ENCODE measurements at places on chromosomes 5 and 9.

GRCh38 chr5:104347119-104347708 is 784.6 kb upstream of the NUDT12 start:
- DNase-seq = peak; percentile 24

DNA sequence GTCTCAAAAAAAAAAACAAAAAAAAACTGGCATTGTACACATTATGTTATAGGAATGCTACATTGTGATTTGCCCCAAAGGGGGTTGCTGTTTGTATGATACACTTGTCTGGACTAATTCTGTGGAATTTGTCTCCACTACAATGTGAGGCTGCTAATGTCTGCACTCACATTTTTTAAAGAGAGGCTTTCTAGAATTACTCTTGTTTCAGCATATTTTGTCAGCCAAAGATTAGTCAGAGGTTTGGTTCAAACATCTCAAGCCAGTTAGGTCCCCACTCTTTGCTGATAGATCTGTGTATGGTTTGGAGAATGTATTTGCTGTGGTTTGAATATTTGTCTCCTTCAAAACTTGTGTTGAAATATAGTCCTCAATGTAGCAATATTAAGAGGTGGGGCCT is 59.3 kb upstream of the ZNF169 start:
- DNase-seq = no peak

DNA sequence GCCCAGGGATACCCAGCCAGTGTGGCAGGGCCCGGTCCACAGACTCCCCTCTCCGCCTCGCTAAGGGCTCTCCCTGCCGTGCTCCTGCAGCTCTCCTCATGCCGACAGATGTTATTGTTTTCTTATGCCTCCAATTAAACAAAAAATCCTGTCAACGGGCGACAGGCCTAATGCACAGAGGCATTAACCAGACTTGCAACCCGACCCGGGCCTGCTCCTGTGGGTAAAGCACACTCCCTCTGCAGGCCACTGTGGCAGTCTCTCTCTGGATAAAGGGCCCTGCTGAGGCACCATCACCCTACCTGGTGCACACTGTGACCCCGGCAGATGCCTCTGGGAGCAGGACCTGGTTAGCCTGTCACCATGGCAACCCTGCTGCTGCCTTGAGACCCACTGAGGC is 27.5 kb upstream of the HAND1 start:
- no peak for DNase-seq

- DNase-seq = no peak
These were observed 195.9 kb downstream of the ARHGAP26 start for GRCh38 chr5:142966121-142966420.

- DNase-seq = no peak
These were observed 27.8 kb upstream of the ARAP3 start for GRCh38 chr5:141709699-141710267.

DNA sequence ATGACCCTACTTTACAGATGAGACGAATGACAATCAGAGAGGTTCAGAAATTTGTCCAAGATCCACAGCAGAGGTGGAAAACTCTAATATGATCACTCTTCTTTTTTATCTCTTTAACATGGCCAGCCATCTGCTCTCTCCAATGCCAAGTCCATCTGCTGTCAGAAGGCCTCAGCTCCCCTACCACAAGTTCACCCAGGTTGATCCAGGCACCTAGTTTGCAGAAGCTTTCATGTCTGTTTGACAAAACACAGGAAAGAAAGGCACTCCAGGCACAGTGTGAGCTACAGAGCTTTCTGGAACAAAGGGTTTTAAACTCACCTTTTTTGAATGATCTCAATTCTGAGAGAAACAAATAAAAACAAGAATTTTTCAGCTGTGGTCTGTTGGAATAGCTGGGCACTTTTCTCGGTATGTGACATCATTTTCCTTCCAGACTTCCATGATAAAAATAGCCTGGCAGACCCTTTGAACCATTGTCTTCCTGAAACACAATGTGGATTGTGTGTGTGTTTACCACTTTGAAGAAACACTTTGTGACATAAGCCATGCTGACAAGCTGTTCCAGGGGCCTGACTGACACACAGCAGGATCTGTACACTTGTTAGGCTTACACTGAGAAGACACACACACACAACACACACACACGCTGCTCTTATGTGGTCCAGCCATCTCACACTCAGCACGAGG is 214.3 kb downstream of the AGTPBP1 start:
- DNase-seq = no peak

DNA sequence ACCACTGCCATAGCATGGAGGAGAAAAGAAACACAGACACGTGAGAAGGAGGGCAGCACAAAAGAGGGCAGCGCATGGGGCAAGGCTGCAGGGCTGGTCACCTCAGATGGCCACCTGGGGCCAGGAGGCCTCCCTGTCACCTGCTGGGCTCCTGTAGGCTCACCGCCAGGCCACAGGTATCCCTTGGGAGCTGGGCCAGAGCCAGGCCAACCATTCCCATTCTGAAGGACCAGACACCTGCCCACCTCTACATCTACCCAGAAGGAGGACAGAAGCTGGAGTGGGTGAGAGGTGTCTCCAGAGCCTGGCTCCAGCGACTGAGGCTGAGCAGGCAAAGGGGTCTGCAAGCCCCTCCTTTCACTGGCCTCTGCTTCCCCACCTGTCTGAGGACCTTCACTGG is 103.1 kb downstream of the PAX5 start:
- no peak for DNase-seq

DNA sequence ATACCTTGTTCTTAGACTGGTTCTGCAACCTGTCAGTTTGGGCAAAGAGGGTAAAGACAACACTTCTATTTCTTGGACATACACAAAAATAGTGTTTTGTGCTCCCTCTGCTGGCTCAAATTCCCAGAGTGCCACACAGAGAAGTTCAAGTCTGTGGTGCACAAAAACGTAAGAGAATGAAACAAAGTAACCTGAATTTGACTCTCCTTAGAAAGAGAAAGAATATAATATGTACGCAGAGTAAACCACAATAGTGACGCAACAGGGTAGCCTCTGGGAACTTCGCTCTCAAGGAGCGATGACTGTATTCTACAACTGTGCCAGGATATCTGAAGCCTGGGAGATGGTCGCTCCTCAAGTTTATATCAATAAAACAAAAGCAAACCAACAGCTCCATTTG is 18.5 kb downstream of the DDX31 start:
- peak; percentile 24 for DNase-seq

DNA sequence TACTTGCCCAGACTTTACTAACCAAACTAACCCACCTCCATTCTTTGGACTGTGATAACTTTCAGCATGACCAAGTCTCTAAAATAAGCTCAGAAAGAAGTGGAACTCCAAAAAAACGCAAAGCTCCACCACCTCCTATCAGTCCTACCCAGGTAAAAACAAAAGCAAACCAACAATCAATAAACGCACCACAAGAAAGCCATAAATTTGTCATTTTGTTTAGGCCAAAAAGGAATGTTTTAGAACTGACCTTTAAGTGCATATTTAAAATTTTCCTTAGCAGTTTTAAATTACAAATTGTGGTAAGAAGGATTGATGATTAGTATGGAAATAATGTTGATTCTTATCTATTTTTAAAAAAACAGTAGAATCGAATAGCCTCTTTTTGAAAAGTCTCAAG is 25.5 kb upstream of the TTC23L start:
- no peak for DNase-seq

DNA sequence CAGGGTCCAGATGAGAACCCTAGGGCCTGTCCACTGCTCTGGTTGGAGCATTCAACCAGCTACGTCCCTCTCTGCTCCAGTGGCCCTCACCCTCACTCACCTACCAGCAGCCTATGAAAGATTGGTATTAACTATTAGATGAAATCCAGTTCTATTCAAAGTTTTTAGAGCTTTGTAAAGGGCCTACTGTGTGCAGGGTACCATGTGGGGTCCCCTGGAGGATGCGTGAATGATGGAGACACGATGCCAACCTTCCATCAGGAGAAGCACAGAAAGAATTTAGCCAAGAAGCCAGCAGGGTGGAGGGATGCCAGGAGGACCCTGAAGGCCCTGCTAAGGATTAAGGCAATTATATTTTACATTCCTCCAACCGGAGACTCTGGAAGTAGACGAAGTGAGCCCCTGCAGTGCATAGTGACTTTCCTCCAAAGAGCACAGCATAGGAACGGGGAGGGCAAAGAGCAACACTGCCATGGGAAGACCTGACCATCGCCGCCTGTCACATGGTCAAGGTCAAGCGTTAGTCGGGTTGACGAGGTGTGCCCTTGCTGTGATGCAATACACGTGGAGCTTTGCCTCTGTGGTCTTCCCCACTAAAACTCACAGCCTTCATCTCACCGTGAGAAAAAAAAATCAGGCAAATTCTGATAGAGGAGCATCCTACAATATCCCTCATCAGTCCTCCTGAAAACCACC is 22.8 kb upstream of the ANKRD33B start:
- DNase-seq = no peak

DNA sequence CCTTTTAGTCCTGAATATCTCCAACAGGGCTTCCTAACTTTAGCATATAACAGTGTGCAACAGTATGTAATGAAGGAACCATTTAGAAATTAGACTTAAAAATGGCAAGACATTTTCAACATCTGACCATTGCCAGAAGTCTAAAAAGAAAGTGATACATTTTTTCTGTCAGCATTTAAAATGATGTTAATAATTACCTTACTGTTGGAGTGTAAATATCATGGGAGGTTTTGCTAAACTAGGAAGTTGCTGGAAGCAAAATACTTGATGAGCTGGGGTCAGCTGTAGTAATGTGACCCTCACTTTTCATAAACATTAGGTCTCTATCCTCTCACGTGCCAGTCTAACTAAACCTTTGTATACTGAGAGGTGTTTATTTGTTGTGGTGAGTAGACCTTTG is 68.8 kb downstream of the NTRK2 start:
- DNase-seq = no peak

DNA sequence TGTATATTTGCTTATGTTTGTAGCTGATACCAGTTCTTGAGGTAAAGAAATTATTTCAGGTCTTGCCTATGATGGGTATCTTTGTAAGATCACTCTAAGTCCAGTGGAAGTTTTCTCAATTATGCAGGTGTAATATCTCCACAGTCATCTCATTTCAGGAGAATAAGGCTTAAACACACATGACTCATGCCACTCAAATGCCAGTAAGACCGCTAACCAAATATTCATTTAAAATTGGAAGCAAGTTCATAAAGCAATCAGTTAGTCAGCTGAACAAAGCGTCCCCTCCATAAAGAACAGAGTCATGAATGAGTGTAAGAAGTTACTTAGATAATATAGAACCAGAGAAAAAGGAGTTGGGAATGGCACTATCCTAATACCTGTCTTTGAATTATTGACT is 248.7 kb downstream of the LURAP1L start:
- DNase-seq = no peak

DNA sequence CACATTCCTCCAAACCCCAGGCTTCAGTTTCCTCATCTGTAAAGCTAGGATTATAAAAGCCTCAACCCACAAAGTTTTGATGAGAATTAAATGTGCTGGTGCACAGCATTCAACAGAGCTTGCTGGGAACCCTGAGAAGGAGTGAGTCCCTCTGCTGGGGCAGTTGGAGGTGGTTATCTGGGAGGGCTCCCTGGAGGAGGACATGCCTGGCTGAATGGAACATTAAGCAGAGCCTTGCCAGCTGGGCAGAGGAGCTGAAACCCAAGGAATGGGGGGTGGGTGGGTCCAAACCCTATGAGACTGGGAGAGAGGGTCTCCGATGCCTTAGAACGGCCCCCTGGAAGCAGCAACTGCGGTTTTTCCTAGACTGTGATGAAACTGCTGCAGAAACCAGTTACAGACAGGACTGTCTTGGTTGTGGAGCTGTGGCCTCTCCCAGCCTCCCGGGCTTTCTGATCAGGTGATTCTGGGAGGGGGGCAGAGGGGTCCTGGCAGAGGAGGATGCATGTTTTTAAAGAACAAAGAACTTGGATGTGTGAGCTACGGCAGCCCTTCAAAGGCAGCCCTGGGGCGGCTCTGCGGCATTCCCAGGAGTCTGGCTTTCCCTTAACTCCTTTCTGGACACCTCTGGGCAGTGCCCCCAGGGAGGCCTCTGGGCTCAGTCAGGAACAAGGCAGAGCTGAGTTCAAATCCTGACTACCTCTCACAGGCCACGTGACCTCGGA is 20.8 kb downstream of the FIBCD1 start:
- DNase-seq = no peak

DNA sequence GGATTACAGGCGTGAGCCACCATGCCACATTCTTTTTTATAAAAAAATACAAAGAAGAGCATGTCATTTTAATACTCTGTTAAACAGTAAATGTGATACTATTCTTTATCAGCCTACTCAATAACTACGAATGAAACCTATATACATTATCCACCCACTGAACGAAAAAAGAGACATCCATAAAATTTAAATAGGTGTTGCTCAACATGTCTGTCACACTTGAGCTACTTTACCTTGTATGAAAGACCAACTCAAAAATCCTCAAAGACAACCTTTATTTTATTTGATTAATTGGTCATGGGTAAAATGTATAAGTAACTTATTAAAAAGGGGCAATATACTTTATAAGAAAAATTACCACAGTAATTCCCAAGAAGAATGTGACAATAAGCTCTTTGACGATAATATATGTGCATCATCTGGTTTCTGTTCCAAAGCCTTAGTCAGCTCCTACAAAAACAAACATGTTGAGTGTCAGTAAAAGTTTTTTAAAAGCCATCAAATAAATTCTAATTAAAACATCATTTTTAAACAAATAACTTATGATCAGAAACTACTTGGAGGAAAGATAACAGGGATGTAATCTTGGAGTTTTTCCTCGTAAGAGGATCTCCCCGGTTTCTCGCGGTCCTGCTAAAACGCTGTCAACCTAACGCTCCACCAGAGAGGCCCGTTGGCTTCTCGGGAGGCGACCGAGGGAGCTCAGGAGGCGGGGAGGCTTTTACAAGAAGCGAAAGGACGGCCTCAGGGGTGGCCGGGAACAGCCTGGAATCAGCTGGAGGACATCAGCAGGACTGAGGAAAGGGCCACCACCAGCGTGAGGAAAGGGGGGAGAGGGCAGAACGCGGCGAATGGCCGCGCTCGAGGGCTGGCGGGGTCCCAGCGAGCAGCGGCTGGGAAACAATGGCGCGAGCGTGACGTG is 13.5 kb upstream of the ANKRD18B start:
- DNase-seq = peak; percentile 63

DNA sequence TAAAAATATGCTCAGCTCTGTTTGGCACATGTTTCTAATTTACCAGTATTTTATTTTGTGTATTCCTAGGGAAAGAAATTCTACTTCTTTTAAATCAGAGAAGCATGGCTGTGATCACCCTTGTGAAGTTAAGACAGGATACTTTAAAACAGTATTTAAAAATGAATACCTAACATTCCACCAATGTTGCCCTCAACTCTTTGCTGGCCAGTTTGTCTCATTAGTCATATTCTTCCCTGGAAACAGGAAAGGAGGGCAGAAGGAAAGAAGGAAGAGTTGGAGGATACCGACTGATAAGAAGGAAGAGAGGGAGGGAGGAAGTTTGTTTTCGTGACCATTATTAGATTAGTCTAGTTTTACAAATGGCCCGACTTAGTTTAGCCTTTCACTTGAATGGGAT is 137.4 kb downstream of the PLK2 start:
- peak; percentile 39 for DNase-seq

- no peak for DNase-seq
These were observed 246.1 kb downstream of the KIF4B start for GRCh38 chr5:155259648-155260047.

DNA sequence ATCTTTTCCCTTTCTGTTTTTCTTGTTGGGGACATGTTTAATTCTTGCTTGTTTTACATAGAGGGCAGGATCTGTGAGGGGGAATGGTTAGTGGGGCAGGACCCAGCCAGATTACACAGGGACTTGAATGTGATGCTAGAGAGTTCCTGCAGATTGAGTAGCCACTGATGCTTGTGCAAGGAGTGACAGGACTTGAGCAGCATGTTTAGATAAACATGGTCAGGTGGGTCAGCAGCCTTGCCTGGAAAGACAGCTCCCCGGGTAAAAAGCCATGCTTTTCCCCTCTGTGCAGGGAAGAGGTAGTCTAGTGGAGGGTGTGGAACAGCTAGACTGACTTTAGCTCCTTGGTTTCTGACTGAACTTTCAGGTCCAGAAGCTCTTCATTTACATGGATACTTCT is 261.2 kb downstream of the AOPEP start:
- no peak for DNase-seq

All from ACHN (cell line).